GM12864 (cell line): ENCODE measurements at places on chromosomes 6 and 20.

DNA sequence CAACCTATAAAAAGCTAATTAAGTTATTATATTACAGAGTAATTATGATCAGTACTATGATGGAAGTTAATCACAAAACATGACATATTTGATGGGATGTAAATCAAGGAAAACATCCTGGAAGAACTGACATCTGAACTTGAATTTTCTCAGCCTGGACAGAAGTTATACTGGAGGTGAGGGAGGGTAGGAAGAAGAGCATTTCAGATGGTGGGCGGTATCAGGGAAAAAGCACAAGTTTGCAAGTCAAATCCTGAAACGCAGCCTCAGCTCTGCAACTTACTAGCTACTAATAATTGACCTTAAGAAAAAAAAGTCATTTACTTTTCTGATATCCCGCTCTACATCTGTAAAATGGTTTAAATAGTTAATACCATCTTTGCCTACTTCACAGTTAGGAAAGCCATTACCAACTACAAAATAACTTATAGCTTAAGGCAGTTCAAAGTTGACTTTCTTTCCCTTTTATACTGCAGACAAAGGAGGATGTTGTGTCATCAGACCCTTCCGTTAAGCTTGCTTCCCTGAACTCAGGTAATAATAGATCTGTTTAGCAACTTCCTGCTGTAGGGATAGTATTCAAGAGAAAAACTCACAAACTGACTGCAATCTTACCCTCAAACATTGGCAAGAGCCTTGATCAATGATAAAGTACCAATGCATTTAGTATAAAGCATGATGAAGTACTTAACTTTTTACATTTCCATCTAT is 21.0 kb downstream of the NOL7 start:
- DNase-seq, result no peak

GRCh38 chr6:28980852-28981430 is 24.2 kb downstream of the ZNF311 start:
- no peak for DNase-seq

- DNase-seq, result no peak
These were observed 44.6 kb upstream of the SH3BGRL2 start for GRCh38 chr6:79586548-79586947.

DNA sequence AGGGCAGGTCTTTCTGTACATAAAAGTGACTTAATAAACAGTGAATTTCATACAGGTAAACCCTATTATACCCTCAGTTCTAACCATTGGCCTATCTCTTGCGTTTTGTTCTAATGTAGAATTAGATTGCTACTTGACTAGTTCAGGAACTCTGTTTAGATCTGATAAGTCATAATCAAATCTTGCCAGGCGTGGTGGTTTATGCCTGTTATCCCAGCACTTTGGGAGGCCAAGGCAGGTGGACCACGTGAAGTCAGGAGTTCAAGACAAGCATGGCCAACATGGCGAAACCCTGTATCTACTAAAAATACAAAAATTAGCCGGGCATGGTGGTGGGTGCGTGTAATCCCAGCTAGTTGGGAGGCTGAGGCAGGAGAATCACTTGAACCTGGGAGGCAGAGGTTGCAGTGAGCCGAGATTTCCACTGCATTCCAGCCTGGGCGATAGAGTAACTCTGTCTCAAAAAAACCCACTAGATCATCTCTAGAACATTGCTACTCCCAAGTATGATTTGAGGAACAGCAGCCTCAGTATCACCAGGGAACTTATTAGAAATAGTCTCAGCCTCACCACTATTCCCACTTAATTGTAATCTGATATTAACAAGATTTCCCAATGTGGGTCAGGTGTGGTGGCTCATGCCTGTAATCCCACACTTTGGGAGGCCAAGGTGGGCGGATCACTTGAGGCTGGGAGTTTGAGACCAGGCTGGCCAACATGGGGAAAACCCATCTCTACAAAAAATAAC is 12.2 kb downstream of the GTPBP2 start:
- no peak for DNase-seq

GRCh38 chr6:137161949-137162348 is 11.5 kb downstream of the IL22RA2 start:
- no peak for DNase-seq

- no peak for DNase-seq
These were observed 313.6 kb downstream of the ALDH8A1 start for GRCh38 chr6:134636186-134636799.

GRCh38 chr6:135053406-135053805 is 1.2 kb downstream of the HBS1L start:
- DNase-seq, result no peak

GRCh38 chr20:57062696-57063270 is 203.7 kb downstream of the BMP7 start:
- no peak for DNase-seq

DNA sequence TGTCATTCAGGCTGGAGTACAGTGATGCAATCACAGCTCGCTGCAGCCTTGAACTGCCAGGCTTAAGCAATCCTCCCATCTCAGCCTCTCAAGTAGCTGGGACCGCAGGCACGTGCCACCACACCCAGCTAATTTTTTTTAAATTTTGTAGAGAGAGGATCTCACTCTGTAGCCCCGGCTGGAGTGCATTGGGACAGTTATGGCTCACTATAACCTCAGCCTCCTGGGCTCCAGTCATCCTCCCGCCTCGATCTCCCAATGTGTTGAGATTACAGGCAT is 86.5 kb downstream of the SERAC1 start:
- no peak for DNase-seq

DNA sequence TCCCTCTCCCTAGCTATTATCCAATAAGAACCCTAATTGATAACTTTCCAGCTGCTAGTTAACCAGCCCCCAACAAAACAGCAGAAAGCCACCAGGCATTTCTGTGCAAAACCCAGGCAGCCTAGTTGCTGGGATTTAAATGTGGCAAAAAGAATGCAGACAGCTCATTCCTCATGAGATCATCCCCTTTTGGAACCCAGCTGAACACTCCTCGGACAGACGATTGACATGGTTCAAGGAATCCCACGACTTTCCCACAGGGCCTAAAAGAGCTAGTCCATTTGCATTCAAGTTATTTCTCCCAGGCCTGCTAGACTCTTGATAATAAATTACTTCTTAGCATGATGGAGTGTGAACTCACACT is 24.0 kb downstream of the JAG1 start:
- no peak for DNase-seq

GRCh38 chr20:62710886-62711702 is 2.5 kb downstream of the NTSR1 start:
- no peak for DNase-seq

- no peak for DNase-seq
These were observed 113.8 kb upstream of the MAFB start for GRCh38 chr20:40802886-40803285.

GRCh38 chr6:45424451-45424861 is 46.7 kb upstream of the SUPT3H start:
- DNase-seq, result no peak

- DNase-seq, result no peak
These were observed 32.1 kb downstream of the NHLRC1 start for GRCh38 chr6:18090349-18090786.

DNA sequence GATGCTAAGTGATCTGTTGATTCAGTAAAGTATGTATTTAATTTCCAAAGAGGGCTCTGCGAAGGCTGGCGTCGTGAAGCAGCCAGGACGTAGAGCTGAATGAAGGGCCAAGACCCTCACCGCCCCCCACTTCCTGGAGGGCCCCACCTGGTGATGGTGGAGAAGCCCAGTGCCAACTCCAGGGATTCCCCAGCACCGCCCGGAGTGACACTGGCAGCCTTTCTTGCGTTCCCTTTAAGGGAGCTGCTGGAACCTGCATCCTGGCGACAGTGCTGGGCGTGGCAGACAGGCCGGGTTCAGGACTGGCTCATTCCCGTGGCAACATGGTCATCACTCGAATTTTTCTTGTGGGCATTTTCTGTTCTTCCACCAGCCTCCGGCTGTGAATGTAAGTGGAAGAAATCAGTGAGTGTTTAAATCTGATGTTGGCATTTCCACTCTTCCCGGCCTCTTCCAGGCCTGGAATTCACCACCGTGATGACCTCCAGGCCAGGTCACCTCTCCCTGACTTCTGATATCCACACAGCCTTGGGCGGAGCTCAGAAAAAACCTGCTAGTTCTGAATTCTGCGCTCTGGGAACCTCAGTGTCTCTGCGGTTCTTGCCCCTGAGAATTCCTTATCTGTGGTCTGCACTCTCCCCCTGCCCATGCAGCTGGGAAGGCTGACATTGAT is 57.4 kb upstream of the DACT2 start:
- DNase-seq, result no peak

DNA sequence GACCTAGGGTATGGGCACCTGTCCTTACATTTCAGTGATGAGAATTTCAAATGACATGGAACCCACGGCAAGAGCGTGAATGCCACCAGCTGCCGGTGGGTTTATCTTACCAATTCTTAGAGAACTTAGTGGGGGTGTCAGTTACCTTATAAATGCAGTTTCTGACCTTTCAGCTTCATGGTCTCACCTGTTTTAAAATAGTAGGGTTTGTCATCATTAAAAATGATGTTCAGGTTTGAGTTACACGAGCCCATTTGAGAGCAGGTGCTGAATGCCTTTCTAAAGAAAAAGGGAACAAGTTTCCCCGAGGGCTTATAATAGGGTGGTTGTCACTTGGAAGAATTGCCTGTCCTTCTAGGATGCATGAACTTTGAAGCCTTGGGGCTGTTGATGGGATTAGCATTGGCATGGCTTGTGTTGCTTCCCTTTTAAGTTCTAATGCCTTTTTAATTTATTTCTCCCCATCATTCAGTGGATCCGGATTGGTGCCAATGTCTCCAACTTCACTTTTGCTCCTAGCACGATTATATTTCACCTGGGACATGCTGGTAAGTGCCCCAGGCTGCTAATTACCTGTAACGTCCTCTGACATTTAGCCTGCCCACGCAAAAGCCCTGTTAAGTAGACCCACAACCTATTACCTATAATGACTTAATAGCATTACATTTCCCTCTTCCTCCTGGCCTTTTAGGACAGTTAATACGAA is 27.9 kb downstream of the GHRH start:
- DNase-seq, result no peak

DNA sequence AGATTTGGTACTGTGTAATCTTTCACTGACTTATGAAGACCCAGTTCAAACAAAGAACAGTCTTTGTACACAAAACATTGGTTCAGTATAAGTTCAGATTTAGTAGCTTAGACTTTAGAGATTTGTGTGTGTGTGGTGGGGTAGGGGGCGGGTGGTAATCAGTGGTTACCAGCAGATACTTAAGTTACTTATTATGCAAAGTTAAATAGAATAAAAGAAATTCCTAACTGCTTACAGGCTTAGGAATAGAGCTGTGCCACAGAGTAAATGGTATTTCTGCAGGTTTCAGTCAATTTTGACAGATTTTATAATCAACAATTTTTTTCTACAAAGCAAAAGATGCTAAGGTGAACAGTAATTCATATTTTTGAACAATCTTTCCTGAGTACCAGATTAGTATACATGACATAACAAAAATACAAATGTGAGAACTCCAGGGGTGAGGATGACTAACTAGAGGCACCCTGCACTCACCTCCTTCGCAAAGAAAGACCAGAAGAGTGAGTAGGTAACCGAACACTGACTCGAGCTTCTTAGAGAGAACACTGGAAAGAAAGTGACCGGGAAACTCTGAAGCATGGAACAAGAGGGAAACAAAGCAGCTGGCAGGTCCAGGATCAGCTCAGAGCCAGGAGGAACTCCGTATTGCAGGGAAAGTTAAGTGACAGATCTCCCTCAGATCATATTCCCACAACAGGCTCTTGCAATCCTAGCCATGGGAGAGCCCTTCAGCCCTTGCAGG is 560.6 kb downstream of the COL12A1 start:
- no peak for DNase-seq

DNA sequence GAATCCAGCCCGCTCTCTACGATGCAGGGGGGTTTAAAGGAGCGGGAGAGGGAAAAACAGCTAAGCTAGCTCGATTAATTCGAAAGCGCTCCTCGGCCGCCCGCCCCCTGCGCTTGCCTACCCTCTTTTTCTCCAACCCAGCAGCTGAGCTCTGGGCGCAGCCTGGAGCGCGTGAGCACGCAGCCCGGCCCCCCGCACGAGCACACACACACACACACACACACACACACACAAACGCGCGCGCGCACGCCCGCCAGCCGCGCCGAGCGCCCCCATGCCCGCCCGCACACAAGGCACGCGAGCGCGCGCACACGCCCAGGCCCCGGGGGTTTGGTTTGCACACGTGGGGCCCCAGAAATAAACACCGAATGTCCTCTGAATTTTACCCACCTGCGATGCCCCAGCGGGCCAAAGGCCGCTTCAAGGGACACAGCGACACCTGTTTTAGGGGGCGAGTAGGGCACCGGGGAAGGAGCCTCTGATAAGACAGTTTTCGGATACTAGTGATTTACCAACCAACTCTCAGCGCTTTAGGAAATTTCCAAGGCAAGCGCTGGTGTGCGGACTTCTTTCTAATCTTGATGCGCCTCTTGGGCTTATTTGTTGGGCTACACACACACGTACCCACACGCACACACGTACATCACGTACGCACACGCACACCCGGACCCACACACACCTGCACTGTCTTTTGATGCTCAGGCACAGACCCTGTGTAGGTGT is 802 bp upstream of the NRN1 start:
- DNase-seq, result no peak

GRCh38 chr6:105995391-105995865 is 90.7 kb upstream of the PRDM1 start:
- DNase-seq, result no peak

DNA sequence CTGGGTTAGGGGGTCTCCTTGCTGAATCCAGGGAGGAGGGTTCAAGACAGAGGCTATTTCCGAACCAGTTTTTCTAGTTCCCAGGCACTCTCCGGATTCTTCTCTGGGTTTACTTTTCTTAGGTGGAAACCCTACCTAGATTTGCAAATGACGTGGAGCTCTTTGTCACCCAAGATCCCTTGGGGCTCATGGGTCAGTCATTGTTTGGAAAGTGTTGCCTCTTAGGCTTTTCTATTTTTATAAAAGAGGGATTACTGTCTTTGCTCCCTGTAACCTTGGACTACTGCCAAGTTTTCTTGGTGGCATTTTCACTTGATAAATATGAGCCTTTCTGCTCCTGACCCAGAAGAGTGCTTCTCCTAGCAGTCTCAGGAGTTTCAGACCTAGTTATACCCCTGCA is 33.6 kb downstream of the FAM209B start:
- DNase-seq, result no peak

- DNase-seq, result no peak
These were observed 28.7 kb downstream of the RALGAPA2 start for GRCh38 chr20:20683481-20684321.

DNA sequence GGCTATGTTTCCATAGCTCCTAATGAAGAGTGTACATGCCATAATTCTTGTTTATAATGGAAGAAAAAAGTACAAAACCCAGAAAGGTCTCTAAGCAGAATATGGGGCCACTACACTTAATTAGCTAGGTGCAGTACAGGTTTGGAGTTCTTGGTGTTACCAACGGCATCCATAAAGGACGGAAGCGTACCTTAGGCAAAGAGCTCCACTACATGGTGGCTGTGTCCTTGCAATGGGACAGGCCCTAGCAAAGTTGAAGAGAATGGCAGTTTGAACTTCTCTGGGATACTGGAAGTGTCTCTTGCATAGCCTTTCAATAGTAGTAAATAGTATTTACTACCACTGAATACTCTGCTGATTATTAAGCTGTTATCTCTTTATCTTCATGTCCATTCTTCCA is 371.7 kb upstream of the MMS22L start:
- DNase-seq, result no peak
